HEK293T (cell line): ENCODE measurements at places on chromosomes 1 and 21.

DNA sequence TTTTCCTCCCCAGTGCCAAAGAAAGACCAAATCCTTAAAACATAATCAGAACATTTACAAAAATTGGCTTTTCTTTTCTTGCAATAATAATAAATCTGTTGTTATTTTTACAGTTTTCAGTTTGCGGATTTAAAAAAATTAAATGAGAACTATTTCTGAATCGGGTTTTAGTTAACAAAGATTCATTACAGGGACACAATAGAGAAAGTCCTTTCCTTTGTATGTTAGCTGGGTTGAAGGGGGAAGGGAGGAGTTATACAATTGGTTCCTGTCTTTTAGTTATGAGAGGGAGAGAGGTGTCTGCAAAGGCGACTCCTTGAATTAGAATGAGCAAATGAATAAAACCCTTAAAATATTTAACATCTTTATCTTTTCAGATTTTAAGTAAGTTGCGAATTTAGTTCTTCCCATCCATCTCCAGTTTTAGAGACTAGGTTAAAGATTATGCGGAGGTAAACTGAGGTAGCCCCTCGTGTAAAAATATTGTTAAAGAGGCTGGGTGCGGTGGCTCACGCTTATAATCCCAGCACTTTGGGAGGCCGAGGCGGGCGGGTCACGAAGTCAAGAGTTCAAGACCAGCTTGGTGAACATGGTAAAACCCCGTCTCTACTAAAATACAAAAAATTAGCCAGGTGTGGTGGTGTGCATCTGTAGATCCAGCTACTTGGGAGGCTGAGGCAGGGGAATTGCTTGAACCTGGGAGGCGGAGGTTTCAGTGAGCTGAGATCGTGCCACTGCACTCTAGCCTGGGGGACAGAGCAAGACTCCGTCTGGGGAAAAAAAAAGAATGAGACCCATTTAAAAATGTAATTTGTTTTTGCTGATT lies 3.9 kb downstream of the SPEN start:
- no peak for DNase-seq

DNA sequence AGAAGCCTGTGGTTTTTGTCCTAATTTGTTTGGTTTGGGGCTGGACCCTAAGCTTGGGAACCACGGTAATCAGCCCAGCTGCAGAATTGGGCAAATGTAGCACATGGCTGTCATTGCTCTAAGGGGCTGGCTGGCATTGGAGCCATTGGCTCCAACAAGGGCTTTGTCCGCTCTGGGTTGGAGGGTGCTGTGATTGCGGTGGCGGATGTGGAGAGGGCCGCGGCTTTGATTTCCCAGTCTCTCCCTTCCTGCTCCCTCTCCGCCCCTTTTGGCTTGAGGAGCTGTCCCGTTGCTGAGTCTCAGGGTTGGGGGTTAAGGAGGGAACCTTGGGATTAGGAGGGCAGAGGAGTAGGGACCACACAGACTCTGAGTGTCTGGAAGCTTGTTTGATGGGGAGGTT lies 91.7 kb upstream of the CD34 start:
- DNase-seq = no peak

GRCh38 chr1:211352985-211353515 lies 26.4 kb downstream of the TRAF5 start:
- peak; percentile 66 for DNase-seq

DNA sequence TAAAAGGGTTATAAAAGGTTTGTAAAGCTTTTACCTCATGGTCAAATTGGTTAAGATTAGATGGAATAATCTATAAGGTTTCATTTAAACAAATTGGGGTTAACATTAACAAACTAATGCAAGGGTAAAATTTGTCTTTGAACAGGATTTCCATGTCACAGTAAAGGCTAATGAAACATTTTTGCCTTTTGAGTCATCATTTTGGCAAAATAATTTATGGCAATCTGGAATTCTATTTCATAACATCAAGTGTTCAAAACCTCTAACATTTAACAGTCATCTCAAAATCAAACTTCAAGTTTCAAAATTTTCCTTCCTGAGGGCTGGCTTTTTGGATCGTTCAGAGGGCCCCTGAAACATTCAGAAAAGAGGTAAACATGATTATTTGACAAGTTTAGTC lies 6.6 kb upstream of the CD46 start:
- no peak for DNase-seq

- DNase-seq = no peak
These were observed 59.2 kb downstream of the NPHP4 start for GRCh38 chr1:5933050-5933449.

- no peak for DNase-seq
These were observed 260.3 kb downstream of the FAF1 start for GRCh38 chr1:50699795-50700194.

DNA sequence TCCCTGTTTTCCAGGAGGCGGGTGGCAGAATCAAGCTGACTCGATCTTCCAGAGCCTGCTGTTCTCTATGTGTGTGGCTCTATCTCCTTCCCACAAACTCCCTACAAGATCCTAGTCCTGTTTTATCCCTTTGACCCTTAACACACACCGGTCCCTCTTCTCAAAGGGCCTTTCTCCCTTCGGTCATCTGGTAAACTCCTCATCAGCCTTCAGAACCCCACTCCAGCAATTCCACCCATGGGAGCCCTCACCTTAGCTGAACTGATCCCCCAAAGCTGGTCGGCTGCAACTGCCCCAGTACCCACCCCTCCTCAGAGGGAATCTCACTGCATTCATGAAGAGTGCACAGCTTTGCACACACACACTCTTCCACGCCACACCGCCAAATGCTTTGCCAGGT lies 184.9 kb downstream of the IGSF21 start:
- no peak for DNase-seq

DNA sequence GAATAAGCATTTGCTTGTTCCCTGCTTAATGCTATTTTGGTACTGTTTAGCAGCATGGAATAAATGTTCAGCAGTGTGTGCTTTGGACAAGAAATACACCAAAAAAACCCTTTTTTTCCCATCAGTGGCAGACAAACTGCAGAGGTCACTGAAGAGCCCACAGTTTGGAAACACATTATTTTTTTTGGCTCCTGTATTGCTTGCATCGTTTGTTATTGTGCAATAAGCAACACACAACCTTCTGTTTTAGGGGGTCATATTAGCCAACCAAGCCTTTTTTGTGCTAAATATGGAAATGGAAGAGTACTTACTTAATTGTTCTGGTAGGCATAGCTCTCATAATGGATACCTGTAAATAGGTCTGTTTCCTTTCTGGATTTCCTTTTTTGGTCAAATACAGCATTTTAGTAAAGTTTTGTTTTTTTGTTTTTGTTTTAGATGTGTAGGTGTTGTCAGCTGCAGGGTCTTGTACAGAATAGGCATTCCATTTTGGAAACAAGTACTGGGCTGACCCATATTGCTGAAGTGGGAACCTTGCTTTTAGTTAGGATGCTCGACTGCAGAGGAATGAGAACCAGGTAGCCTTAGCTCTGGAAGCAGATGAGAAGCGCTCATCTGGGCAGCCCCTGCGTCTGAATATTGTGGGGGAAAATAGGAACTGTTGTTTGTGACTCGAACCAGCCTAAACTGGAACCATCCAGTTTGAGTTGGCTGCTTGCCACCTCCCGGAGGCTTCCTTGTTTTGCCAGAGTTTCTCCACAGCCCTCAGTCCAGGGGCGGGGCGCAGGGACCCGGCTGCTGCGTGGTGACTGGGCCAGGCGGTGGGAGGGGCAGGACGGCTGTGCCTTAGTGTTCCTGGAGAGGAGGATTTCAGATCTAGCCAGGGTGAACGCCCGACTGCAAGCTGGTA lies 38.4 kb downstream of the SPEN start:
- DNase-seq = peak; percentile 85

DNA sequence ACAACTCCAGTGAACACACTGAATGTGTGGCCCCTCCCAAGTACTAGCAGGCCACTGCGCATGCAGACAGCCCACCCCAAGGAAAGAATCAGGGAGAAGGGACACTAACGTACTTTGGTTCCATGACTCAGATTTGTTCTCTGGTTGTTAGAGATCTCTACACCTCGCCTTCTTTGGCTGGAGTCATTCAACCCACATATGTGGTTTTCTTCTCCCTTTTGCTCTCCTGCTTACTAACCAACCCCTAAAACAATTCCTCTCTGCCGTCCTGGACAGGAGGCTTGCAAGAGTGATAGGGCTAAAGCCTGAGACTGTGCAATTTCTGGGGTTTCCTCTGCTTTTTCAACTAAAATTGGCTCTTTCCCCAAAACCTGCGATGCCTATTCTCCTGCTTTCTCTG lies 5.7 kb upstream of the CD48 start:
- DNase-seq = no peak

- no peak for DNase-seq
These were observed 10.2 kb upstream of the IL10 start for GRCh38 chr1:206782448-206782847.

- DNase-seq = no peak
These were observed 12.2 kb downstream of the UTP25 start for GRCh38 chr1:209839875-209840546.

DNA sequence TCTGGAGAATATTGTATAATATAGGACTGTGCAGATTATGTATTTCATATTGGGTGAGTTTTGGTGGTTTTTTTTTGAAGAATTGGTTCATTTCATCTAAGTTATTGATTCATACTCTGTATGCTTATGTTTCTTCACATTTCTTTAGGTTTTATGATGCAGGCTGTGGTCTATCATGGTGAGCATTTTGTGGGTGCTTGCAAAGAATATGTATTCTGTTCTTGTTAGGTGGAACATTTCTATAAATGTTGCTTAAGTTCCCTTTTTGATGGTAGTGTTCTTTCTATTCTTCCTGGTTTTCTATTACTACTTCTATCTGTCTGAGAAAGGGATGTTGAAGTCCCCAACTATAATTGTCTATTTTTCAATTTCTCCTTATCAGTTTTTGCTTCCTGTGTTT lies 42.6 kb downstream of the PKN2 start:
- DNase-seq = no peak

DNA sequence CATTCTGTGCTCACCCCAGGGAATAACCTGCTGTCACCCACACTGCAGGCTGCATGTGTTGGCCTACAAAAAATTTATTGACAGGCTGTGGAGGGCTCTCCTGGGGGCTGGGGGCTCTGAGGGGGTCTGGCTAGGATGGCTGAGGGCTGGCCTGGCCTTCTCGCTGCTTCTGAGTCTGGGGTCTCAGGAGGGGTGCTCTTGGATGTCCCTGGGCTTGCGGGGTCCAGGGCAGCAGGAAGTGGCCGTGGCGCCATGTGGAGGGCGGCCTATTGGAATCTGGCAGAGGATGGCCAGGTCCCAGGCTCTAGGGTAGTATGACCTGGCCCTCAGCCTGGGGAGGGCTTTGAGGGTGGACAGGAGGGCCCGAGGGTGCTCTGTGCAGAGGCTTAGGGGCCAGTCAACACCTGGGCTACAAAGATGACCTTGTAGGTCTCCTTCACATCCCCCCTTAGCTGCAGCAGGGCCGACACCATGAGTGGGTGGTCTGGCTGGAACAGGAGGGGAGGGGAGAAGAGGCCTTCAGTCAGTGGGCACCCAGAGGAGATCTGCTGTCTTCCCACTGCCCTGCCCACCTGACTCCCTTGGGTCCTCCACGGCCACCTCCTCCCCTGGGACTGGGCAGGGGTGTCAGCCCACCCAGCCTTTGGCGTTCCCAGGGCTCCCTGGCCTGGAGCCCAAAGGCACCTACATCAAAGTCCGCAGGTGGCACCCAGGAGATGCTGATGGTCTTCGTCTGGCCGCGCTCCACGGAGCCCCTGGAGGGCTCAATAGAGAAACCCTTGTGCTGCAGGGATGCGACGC lies 3.0 kb upstream of the TMEM52 start:
- DNase-seq = no peak

DNA sequence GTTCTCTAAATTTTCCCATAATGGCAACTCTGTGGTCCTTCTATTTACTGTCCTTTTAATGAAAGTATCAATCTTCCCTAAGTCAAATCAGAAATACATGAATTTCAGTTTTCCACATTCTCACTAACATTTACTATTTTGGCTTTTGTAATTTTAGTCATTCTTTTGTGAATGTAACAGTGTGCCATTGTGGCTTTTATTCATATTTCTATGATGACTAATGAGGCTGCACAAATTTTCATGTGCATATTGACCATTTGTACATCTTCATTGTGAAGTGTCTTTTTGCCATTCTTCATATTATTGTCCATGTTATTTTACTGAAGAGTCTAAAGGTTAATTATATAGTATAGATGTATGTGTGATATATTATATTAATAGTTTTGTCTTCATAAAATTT lies 431.0 kb upstream of the BRINP3 start:
- DNase-seq = no peak
